ENCODE measurements at places on chromosomes 5 and 9.

DNA sequence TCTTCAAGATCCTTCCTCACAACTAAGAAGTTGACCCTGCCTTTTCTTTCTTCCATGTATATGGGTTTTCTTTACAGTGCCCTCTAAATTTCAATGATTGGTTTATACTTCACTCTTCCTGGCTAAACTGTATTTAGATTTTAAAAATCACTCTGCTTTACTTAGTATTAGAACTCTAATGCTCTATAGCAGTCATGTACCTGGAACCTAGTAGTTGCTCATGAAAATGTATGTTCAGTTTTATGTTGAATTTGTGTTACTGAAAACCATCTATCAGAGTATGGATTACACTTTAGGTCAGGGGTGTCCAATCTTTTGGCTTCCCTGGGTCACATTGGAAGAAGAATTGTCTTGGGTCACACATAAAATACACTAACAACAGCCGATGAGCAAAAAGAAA is 1024.3 kb downstream of the NR2F1-AS1 start:
- no peak for DNase-seq

DNA sequence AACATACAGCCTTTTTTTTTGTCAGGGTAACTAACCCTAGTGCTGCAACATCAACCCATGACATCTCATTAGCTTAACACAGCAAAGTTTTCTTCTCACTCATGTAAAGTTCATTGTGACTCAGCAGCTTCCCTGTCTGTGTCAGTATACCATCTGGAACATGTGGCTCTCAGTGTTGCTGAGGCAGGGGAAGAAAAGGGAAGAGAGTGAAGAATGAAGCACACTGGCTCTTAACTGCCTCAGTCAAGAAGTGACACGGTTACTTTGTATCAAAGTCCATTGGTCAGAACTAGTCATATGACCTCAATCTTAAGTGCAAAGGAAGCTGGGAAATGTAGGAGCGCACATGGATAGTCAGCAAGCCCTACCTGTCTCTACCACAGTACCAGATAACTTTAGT is 185.0 kb upstream of the ELL2 start:
- no peak for DNase-seq

GRCh38 chr9:74973714-74974113 is 21.0 kb upstream of the C9orf40 start:
- no peak for DNase-seq

- DNase-seq: no peak
Measured at GRCh38 chr5:57566914-57567313, 84.3 kb upstream of the ACTBL2 start.

DNA sequence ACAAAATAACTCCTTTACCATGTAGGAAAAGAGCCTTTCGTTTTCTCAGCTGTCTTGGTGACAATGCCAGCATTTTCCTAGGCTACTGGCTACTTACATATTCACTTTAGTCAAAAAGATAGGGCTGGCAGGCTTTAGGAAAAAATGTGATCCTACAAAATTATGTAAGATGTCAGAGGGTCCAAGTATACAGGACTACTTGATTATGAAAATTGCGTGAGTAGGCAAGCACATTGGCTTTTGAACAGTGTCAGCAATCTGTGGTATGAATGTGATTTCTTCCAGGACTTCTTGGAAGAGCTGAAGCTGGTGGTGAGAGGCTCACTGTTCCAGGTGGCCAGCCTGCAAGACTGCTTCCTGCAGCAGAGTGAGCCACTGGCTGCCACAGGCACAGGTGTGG is 22.8 kb downstream of the THBS4 start:
- no peak for DNase-seq

DNA sequence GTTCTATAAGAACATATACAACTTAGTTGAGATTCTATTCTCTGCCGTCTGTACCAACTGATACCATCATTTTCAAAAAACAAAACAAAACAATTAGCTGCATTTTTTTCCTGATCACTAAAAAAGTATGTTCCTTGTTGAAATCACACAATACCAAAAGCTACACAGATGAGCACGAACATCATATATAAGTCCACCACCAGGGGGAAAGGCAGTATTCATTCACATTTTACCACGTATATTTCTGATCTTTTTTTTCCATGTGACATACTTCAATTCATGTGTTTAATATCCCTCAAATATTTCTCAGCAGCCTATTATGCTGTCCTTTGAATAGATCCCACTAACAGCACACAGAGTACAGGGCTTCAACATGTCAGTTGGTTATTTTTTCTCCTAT is 40.6 kb downstream of the IRX2 start:
- DNase-seq: no peak

GRCh38 chr9:135307300-135307699 is 172.3 kb upstream of the PPP1R26 start:
- no peak for DNase-seq

GRCh38 chr5:73967347-73967746 is 341.4 kb downstream of the ARHGEF28 start:
- no peak for DNase-seq

GRCh38 chr5:6676702-6677101 is 36.5 kb upstream of the TENT4A start:
- no peak for DNase-seq

- no peak for DNase-seq
Measured at GRCh38 chr9:34522091-34522887, 501 bp downstream of the ENHO start.

- DNase-seq: no peak
Measured at GRCh38 chr9:107989544-107989943, 500.0 kb upstream of the KLF4 start.

GRCh38 chr5:135482381-135482933 is 30.3 kb upstream of the TIFAB start:
- no peak for DNase-seq

GRCh38 chr9:94623253-94623652 is 16.1 kb downstream of the FBP1 start:
- no peak for DNase-seq

DNA sequence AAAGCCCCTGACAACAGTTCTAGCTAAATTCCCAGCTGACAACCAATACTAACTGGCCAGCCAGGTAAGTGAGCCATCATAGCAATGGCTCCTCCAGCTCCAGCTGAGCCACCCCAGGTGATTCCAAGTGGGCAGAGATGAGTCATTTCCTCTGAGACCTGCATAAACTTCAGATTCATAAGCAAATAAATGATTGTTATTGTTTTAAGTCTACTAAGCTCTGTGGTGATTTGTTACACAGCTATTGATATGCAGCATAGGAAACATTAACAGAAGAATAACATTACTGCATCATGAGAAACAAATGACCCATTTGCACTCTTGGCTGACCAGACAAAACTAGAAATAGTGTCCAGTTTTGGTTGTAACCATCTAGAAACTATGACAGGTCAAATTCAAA is 60.3 kb downstream of the TTC39B start:
- DNase-seq: no peak

DNA sequence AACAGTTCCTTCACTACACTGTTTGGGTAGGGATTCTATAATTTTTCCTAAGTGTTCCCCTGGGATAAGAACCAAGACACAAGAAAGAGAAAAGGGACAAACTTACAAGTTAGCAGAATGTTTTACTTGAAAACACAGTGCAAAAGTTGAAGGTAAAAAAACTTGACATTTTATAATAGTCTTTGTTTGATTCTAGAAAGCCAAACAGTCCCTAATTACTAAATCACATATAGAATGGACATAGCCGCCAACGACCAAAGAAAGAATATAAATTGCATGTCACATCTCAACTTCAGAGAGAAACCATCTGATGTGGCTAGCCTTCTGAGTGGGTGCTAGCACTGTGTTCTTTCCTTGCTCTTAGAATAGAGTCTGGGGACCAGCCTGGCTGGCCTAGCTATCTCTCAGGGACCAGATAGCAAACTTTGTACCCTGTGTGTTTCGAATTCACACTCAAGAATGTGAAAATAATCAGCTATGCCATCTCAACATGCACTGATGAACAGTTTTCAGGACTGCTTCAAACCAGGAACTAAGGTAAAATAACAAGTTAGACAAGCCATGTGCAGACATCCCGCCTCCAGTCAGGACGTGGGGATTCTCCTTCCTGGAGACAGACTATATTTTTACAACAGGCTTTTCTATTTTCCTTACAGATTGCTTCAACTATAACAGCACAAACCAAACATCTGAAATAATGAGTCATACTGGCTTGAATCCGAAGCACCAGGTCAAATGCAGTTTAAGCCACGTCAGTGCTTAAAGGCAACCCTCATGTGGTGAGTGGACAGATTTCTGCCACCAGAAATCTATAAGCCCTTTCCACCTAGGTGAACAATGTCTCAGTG is 53.7 kb downstream of the LHFPL2 start:
- no peak for DNase-seq

GRCh38 chr5:55604611-55605067 is 69.9 kb upstream of the PLPP1 start:
- DNase-seq: no peak

- DNase-seq: peak; percentile 6
Measured at GRCh38 chr5:149731617-149732323, 1.7 kb downstream of the PPARGC1B start.

DNA sequence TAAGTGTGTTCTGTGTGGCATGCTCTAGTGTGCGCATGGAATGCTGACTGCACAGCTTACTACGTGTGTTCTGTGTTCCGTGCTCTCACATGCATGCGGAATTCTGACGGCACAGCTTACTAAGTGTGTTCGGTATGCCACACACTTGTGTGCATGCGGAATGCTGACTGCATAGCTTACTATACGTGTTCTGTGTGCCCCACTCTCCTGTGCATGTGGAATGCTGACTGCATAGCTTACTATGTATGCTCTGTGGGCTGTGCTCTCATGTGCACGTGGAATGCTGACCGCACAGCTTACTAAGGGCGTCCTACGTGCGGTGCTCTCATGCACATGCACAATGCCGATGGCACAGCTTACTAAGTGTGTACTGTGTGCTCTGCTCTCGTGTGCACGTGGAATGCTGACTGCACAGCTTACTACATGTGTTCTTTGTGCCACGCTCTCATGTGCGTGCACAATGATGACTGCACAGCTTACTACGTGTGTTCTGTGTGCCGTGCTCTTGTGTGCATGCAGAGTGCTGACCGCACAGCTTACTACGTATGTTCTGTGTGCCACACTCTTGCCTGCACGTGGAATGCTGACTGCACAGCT is 548.9 kb downstream of the IRX1 start:
- no peak for DNase-seq

DNA sequence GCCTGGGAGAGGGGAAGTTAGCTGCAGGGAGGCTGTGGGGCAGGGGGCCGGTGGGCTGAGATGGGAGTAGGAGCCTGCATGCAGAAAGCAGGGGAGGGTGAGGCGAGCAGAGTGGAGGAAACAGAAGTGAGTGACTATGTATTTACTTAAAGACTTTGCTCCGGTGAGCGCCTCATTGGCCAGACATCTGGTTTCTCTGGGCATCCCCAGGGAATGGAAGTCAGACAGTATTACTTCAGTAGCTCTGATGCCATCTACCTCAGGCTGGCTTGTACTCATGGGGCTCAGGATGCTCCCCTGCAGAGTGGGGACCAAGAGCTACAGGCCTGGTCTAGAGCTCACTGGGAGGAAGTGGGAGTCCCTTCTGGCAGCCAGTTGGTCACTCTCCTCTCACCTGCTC is 78.2 kb upstream of the ARAP3 start:
- no peak for DNase-seq

DNA sequence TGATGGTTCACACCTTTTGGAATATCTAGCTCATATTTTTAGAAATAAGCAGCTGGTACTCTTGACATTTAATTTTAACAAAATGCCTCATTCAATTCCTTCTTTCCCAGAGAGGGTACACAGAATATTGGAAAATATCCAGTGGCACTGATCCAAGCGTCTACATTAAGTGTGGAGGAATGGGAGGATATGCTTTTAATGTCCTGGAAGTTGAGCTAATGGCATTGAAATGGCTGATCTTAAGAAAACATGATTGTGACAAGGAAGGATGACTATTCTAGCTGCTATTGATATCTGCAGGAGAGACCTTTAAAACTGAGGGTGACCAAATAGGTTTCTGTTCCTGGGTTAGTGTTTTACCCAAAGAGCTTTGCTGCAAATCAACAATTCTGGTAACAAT is 30.0 kb downstream of the ZNF366 start:
- DNase-seq: no peak

- DNase-seq: peak; percentile 18
Measured at GRCh38 chr5:59813761-59814536, 79.6 kb downstream of the PDE4D start.

DNA sequence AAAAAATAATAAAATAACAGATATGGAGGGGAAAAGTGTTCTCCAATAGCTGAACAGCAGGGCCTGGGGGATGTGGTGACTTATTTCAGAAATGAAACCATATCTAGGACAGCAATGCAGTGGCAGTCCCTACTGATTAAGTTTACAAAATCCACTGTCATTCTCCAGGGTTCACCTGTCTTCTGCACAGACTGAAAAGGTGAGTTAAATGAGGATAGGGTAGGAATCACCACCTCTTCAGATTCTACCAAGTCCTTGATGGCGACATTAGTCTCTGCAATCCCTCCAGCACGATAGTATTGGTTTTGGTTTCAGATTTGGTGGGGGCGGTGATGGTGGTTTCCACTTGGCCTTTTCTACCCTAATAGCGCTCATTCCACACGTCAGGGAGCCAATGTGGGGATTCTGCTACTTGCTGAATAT is 32.3 kb upstream of the NPM1 start:
- DNase-seq: no peak

GRCh38 chr9:92534204-92534603 is 1.6 kb downstream of the ECM2 start:
- no peak for DNase-seq

- no peak for DNase-seq
Measured at GRCh38 chr9:5013374-5013773, 28.3 kb downstream of the JAK2 start.

GRCh38 chr5:673831-674629 is 19.1 kb downstream of the TPPP start:
- no peak for DNase-seq

DNA sequence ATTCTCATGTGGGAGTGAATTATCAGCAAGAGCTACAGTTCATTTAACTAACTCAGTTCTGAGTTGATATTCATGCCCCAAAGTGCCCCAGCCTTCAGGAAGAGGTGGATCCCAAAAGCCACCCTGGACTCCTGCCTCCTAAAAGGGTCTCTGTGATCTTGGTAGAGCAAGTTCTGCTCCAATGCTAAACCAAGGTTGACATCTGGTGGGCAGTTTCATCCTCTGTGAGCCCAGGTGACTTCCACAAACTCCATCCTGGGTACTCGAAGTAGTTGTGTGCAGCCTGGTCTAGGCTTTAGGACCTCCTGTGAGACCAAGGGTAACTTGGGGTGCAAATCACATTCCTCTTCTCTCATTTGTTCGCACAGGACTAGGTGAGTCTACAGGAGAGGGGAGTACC is 816.8 kb downstream of the MTRR start:
- no peak for DNase-seq

- DNase-seq: no peak
Measured at GRCh38 chr5:65355301-65355700, 126.4 kb downstream of the ADAMTS6 start.

DNA sequence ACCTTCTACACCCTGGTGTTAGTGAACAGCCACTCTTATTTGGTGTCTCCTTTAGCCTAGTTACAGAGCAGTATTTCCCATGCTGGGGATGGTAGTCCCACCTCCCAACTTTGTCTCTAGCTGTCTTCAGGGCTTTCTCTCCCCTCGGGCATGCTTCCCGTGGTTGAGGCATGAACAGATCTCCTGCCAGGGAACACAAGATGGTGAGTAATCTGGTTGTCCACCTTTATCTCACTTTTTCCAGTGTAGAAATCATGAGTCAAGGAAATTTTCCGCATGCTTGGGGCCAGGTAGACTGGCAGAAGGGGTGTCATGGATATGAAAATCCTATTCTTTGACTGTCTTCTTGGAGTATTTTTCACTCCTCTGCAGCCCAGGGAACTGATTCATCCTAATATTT is 532.9 kb downstream of the ANXA1 start:
- no peak for DNase-seq

- no peak for DNase-seq
Measured at GRCh38 chr9:132669319-132669697, 475 bp downstream of the DDX31 start.
